ENCODE measurements at places on chromosomes 11 and 22.

- peak; percentile 15 for DNase-seq
Observed at GRCh38 chr22:20024650-20025397, 3.9 kb downstream of the TANGO2 start.

- no peak for DNase-seq
Observed at GRCh38 chr11:134879931-134880330, 467.9 kb upstream of the B3GAT1 start.

GRCh38 chr11:128171506-128171905, 415.9 kb downstream of the ETS1 start:
- no peak for DNase-seq

GRCh38 chr22:24697172-24697571, 77.3 kb downstream of the PIWIL3 start:
- DNase-seq: no peak

DNA sequence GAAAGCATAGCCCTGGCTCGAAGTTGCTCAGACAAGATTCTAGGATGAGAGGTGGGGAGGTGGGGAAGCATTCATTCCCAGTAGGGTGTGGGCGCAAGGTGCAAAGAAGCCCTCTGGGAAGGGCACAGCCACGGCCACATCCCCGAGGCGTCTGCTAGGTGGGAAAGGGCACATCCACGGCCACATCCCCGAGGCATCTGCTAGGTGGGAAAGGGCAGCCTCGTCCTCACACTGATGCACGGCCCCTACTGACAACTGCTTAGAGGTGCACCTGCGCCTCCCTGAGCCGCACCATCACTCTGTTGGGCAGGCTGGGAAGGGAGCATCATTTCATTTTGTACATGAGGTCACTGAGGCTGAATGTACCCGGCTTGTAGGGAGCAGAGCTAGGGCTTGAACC, 94.6 kb upstream of the PITPNB start:
- no peak for DNase-seq

GRCh38 chr11:28713850-28714249, 605.7 kb downstream of the METTL15 start:
- no peak for DNase-seq

GRCh38 chr11:78338138-78338537, 79.5 kb downstream of the GAB2 start:
- no peak for DNase-seq

GRCh38 chr11:19763330-19763729, 50.7 kb downstream of the NAV2 start:
- DNase-seq: no peak

GRCh38 chr11:1968454-1969002, 21.4 kb downstream of the MRPL23 start:
- no peak for DNase-seq

GRCh38 chr22:18028817-18029527, 4.6 kb upstream of the MICAL3 start:
- no peak for DNase-seq

GRCh38 chr22:42399315-42400271, 32.6 kb downstream of the NFAM1 start:
- DNase-seq: peak; percentile 65

DNA sequence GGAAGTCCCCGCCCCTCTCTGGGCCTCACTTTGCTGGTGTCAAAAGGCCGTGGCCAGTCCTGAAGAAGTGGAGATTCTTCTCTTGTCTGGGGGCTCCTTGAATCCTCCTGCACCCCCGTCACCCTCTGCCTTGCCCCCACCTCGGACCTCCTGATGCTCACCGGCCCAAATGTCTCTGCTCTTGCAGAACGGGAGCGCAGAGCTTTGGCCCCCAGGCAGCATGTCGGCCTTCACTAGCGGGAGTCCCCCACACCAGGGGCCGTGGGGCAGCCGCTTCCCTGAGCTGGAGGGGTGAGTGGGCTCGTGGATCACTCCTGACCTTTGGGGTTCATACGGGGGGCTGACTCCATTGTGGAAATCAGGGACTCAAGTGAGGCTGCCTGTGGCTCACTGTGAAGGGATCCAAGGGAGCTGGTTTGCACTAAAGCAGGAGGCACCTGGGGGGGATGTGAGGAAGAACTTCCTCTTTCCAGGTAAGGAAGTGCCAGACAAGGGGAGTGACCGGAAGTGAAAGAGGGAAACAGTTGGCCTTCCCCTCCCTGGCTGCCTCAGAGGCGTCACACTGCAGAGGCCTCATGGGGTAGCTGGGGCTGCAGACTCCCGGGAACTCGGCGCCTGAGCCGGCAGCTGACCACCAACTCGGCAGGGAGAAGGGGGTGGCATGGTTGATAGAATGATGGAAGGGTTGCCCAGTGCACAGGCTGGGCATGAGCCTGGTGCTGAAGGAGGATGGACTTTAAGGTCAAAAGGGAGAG, 23.1 kb downstream of the CSF2RB start:
- DNase-seq: no peak

DNA sequence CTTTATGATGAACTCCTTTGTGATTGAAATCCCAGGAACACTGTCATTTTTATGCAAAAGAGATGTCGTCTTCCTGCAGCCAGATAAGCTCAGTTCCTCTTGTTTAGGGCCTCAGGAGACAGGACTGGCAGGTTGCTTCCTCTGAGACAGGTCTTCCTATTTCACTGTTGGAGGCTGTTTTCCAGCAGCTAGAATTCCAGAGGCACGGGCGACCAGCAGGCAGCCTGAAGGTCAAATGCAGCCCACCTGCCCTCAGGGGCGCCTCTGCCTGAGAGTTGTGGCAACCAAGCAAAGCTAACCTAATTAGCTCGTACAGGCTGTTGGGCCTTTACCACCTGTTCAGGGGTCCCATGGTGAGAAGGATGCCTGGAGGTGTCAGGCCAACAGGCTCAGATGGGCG, 22.3 kb downstream of the SLC6A5 start:
- DNase-seq: no peak

DNA sequence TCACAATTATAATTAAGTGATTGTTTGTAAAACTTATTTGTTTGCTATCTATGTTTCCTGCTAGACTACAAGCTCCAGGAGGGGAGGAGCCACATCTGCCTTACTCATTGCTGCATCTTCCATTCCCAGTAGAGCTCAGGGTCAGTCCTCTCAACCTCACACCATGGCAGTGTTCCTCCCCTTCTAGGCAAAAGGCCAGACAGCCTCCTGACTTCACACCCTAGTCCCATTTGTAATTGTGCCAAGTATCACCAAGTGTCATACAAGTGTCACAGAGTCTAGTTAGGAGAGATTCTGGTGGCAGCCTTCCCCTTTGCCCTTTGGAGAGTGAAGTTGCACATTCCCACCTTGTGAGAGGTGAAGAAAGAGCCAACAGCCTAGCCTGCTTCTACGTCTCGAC, 490.4 kb downstream of the INSC start:
- DNase-seq: peak; percentile 42

DNA sequence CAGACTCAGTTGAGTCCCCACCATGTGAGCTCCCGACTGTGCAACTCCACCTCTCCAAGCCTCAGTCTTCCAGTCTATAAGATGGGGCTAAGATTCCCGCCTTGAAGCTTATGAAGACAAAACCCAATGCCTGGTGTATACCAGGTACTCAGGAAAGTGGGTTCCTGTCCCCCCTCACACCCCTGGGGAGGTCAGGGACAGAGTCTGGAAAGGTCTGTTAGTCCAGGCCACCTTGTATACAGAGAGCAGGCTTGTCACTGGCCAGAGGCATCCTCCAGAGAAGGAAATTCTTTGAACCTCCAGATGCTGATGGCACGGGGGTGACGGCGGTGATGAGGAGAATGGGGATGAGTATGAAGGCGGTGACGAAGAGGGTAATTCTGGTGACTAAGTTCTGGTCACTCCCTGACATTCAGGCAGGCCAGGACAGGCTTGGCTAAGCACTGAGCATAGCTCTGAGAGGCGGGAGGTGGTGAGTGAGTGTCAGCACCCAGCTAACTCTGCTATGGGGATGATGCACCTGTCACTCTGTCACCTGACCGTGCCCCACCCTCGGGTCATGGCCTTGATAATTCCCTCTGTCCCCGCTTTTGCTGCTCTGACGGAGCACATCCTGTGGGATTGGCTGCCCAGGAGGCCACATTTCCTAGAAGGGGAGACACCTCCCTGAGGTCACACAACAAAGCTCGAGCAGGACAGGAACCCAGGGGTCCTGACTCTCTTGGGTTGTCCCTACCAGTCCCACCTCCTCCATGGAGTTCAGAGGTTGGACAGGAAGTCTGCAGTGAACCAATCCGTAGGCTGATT, 30.9 kb upstream of the CSNK1E start:
- DNase-seq: peak; percentile 48

- DNase-seq: no peak
Observed at GRCh38 chr11:9693801-9694553, 30.1 kb downstream of the SWAP70 start.

- DNase-seq: no peak
Observed at GRCh38 chr11:69131644-69132300, 24.0 kb upstream of the SMIM38 start.

DNA sequence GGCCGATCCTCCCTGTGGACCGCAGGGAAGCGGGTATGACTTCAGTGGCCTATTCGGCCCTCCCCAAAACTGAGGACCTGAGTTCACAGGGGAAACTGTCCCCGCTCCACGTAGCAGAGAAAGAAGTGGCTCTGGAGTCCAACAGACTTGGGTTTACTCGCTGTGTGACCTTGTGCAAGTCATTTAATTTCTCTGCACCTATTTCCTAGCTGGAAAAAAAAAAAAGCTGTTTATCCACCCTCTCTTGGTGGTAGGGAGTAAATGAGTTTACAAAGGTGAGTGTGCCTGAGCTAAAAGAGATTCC, 2.2 kb downstream of the SPON1 start:
- DNase-seq: no peak

- peak; percentile 95 for DNase-seq
Observed at GRCh38 chr11:125902927-125903710, at the start of gene PUS3. TSS of gene PUS3 (minus strand) at chr11:125903206. CDS start at chr11:125896284, 6,922 bp downstream.

- DNase-seq: no peak
Observed at GRCh38 chr11:128765571-128766549, 72.0 kb downstream of the FLI1 start.

GRCh38 chr22:41395531-41396240, 13.9 kb downstream of the TEF start:
- DNase-seq: no peak

DNA sequence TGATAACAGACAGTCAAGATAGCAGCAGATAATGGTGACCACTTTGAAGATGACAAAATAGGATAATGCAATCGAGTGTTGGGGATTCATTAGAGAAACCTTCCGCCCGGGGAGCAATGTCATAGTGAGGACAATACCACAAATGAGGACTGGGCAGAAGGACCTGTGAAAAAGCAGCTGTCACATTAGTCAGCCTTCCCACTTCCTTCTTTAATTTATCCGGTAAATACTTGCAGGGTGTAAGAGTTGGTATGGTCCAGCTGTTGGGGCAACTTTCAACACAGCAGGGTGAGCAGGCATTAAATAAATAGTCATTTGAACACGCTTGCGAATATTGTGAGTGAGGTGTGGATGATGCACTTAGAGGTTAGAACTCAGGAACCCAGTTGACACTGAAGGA, 132.5 kb upstream of the KIRREL3 start:
- no peak for DNase-seq

- DNase-seq: peak; percentile 23
Observed at GRCh38 chr11:2443406-2443805, 908 bp downstream of the TRPM5 start.

DNA sequence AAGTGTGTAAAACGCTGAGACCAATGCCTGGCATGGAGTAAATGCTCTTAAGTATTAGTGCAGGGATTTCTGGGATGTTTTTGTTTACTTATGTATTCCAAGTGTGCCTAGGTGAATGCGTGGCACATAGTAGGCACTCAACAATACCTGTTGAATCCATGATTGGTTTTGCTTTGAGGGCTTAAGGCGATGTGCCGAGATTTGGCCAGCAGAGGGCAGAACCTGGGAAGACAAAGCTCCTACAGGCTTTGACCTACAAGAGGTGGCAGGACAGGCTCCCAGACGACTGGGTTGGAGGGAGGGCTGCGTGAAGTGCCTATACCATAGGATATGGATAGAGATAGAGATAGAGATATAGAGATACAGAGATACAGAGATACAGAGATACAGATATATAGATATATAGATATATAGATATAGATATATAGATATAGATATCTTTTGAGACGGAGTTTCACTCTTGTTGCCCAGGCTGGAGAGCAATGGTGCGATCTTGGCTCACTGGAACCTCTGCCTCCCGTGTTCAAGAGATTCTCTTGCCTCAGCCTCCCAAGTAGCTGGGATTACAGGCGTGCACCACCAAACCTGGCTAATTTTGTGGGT, 13.9 kb downstream of the KCNE3 start:
- DNase-seq: peak; percentile 71

GRCh38 chr11:62921201-62921572, at the start of gene CHRM1:
TSS of gene CHRM1 (minus strand) at chr11:62921363. CDS start at chr11:62911100, 10,263 bp downstream.
- no peak for DNase-seq

DNA sequence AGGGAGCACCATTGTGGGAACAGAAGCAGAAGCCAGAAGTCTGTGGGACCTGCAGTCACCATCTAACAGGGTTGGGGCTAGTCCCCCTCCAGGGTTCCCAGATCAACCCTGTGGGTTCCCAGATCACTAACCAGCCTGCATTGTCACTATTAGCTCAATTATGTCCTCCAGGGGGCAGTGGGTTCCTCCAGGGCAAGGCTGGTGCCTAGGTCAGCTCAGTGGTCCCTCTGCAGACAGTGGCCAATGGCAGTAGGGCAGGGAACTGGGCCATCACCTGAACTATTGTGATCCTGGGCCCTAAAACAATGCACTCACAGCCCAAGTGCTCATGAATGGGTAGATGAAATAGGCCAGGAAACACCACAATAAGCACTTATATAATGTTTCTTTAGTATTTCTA, 18.8 kb upstream of the PRSS23 start:
- no peak for DNase-seq

GRCh38 chr11:47171856-47172255, 4.8 kb downstream of the ARFGAP2 start:
- no peak for DNase-seq

GRCh38 chr22:27799827-27800249, 1.7 kb downstream of the MN1 start:
- DNase-seq: peak; percentile 58

- DNase-seq: no peak
Observed at GRCh38 chr11:107719557-107720302, 7.9 kb upstream of the SLN start.

DNA sequence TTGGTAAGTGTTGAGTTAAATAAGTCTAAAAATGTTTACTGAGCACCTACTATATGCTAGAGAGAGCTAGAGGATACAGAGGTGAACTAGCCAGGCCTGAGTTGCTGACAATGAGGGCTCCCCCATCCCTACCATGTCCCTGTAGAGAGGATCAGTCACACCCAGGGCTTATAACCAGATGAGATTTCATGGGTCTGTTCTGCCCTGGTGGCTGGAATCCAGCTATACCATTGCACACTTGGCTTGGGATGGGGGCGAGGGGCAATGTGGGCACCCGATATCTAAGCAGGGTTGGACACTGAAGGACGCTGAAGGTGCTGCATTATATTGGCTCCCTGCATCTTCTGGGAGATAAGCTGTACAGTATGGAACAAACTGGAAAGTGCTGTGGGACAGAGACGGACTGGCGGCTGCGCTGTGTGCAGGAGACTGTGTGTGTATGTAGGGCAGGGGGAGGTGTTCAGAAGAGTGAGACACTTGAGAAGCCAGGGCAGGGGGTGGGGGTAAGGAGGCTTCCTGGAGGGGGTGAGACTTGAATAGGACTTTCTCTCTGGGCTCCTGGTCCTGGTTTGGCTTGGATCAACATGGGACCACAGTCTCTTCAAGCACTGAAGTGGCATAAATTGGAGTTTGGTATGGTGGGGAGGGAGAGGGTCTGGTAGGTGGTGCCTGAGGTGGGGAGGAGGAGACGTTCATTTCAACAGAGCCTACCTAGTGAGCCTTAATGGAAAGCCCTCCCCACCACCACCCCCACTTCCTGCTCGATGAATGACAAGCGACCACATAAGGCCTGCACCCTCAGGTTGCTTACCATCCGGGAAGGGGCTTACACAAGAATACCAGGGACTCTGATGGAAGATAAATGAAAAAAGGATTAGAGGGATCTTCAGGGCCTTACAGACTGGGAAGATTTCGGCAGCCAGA, 1.8 kb downstream of the CD82 start:
- no peak for DNase-seq

Data from heart left ventricle (tissue), 16 donors.